Erythroblast (primary cell): ENCODE measurements at places on chromosomes 6 and 20.

DNA sequence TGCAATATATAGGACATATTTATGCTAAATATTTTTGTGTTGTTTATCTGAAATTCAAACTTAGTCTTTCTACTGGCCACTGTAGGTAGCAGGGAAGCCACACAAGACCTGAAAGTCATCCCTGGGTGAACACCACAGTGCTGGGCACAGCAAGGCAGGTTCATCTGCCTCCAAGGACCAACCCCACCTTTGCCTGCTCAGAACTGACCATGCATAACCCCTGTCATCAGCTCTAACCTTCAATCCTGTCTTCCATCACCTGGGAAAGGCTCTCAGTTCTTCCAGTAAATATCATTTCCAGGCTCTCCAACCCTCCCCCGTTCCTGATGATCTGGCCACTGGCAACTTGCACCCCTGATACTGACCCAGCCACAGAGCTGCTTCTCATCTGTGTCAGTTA, 32.7 kb upstream of the CST7 start:
- no peak for DNase-seq

- DNase-seq, result no peak
Observed at GRCh38 chr6:104572901-104573300, 286.8 kb downstream of the HACE1 start.

GRCh38 chr20:62623488-62624324, 18.6 kb upstream of the SLCO4A1 start:
- DNase-seq, result peak; percentile 95

GRCh38 chr20:41142245-41142644, 4.9 kb downstream of the PLCG1 start:
- no peak for DNase-seq

- no peak for DNase-seq
Observed at GRCh38 chr6:133887156-133887879, 1.6 kb upstream of the TCF21 start.

- no peak for DNase-seq
Observed at GRCh38 chr6:50093116-50093937, 43.6 kb upstream of the DEFB112 start.
